ENCODE measurements at places on chromosomes 2 and 18. TPM values are rescaled to one million over a fixed set of nuclear protein-coding genes. Genes with fewer than 3 reads are reported as not detected.

The PLA2R1 gene
- total RNA-seq, result 6.6 TPM

The IHH gene
- total RNA-seq, result 0.88 TPM

The AGFG1 gene
- 98.9 TPM for total RNA-seq

The CPS1 gene
- total RNA-seq, result 6.7 TPM

The CLASP1 gene
- total RNA-seq, result 71.5 TPM

The C2orf78 gene
- not detected for total RNA-seq

The HDAC4 gene
- 56.8 TPM for total RNA-seq

The DLX1 gene
- not detected for total RNA-seq

The PXDN gene
- total RNA-seq, result 42.3 TPM

The FMNL2 gene
- total RNA-seq, result 39.1 TPM

The ALPI gene
- 0.09 TPM for total RNA-seq

The TRIM54 gene
- 0.31 TPM for total RNA-seq

The INPP1 gene
- 27.2 TPM for total RNA-seq

The UGT1A5 gene
- 2.1 TPM for total RNA-seq
